Neural progenitor cell (in vitro differentiated cells): ENCODE measurements at places on chromosomes 3 and 15.
A peak's percentile ranks its signal among the peaks of the same experiment; 100 is the strongest.

DNA sequence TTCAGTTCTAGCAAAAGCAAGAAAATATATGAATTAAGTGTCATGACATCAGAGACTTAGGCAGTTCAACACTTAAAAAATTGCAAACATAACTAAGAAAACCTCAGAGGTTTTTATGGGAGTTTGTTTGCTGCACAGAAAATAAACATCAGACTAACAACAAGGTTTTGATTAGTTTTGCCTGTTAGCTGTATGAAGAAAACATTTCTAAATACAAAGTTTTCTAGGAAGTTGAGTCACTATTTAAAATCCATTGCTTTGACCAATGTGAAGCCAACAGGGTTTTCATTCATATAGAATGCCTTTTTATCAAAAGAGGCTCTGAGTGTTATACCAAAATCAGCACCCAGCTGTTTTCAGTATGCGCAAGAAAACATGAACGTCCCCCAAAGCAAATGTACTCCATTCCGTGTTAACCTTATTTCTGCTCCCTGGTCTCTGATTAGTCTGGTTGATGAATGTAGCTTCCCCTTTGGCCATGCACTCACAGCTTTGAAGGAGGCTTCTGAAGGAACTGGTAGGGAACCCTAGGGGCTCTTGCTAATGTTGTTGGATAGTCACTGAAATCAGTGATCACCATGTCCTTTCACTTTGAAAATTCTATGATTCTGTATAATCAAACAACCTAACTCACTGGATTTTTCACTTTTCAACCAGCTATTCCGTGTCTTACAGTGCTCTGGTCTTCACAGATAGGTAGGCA, 89.6 kb upstream of the TSEN2 start:
- no peak for DNase-seq

DNA sequence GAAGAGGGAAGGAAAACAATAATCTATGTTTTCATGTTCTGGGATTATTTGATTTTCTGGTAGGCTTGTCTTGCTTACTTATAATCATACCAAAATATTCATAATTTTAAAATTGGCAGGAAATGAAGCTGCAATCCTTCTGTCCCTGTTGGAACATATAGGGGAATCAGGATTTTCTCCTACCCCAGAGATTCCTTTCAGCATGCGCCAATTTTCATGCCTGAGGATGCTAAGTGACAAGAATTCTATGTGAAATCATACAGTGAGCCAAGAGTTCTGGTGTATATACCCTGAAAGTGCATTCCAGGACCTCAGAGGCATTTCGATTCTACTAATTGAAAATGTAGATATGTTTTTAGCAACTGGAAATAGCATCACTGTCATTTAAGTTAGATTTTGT, 9.9 kb upstream of the CADPS start:
- DNase-seq, result no peak

DNA sequence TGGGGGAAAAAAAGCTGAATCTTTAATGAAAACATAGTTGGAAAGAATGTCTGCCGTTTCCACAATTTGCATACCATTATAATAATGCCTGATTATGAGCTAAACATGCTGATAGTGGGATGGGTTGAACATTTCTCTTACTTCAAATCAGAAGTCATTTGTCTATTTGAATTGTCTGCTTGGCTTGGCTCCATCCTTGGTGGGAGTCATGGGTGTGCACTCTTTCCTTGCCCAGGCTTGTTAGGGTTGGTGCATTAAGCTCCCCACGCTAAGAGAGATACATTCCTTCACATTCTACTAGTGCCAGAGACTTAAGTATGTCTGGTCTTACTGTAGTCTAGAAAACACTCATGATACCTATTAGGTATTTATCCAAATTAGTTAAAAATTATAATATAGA, 121.4 kb upstream of the RARB start:
- DNase-seq, result no peak

DNA sequence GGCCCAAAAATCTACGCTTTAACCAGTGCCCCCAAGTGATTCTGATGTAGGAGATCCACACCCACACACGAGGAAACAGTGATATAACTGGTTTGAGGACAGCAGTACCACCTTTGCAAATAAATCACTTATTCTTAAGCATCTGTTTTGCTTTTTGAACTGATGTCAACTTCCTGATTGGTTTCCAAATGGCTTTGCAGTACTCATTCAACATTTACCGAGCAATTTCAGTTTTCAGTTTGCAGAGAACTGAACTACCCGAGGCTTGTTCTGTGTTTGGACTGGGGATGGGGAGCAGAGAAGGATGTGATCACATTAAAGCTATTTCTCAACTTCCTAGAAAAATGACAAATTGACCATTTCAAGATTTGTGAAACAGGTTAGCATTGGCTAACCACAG, 1.1 kb upstream of the GYG1 start:
- DNase-seq, result no peak

DNA sequence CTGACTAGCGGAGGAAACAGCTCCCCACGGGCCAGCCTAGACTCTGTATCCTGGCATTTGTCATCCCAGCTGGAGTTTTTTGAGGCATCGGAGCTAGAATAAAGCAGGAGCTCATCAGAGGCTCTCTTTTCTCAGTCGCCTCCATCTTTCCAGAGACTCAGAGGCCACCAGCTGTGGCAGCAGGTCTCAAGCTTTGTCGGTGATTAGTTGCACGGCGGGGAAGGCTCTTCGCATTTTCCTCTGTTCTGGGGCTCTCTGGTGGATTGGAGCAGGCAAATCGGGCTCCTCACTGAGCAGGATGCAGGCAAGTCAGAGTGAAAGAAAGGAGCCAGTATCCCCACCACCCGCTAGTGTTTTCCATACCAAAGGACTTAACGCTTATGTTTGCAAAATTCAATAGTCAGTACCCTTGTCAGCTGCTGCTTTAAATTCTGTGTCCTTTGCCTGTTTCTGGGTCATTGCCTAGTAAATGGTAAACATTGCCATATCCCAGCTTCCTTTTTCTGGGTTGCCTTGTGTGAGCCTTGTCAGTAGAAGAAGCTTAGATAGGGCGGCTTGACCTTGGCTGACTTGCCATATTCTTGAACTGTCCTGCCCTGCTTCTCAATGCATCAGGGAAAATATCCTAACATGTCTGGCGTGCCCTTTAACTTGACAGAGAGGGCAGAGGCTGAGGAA, 127.1 kb downstream of the PTPRG start:
- DNase-seq, result peak; percentile 94

DNA sequence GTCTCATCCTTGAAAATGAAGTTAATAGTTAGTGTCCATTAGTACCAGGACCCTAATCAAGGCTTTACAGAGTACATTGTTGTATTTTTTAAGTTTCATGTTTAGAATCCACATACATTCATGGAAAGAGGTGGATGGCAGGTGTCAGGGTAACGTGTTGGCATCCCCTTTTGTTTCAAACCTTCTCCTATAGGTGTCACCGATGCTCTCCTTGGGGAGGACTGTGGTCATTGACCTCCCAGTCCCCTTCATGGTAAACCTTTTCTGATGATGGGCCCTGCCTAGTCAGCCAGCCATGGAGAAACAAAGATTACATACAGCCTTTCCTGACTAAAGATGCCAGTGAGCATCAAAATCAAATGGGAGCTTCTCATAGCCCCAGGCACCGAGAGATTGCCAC, 574.8 kb downstream of the AGBL1 start:
- DNase-seq, result no peak

DNA sequence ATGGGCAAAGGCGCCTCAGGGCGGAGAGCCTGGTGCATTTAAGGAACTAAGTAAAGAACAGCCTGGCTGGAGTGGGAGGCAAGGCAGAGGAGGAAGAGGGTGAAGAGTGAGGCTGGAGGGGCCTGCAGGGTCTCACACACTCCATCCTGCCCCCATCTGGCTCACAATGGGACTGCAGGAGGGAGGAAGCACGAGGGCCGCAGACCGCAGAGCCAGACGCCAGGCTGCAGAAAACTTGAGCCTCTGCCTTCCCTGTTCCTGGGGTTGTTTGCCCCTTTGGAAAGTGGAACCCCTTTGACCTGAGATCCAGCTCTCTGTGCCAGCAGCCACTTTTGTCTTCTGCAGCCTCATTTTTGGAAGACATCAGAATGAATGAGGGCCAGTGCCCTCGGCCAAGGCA, 138.0 kb downstream of the SRGAP3 start:
- no peak for DNase-seq

GRCh38 chr3:146550743-146551510, 6.5 kb upstream of the PLSCR1 start:
- DNase-seq, result no peak

GRCh38 chr3:196499061-196499460, 4.5 kb downstream of the RNF168 start:
- no peak for DNase-seq

GRCh38 chr3:182644790-182645433, 148.4 kb upstream of the ATP11B start:
- DNase-seq, result no peak

- peak; percentile 45 for DNase-seq
Measured at GRCh38 chr15:77907824-77908751, 169.4 kb downstream of the TBC1D2B start.

DNA sequence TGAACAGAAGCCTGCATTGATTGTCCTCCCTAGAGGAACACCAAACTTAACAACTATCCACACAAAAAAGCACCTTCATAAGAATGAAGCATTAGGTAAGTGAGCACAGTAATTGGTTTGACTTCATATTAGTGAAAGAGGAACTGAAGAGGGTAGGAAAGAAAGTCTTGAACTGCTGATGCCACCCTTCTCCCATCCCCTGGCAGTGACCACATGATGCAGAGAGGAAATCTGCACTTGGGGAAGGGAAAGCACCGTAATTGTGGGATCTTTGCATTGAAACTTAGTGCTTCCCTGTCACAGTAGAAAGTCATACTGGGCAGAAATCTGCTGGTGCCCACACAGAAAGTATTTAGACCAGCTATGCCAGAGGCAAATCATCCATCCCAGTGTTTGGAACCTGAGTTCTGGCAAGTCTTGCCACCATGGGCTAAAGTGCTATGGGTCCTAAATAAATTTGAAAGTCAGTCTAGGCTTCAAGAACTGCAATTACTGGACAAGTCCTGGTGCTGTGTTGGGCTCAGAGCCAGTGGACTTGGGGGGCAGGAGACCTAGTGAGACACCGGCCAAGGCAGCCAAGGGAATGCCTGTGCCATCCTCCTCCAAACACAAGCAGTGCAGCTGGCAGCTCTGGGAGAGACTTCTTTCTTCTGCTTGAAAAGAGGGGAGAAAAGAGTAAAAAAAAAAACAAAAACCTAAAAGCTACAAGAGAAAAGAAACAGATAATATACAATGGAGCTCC, 63.6 kb downstream of the SLC15A2 start:
- no peak for DNase-seq

GRCh38 chr3:52245322-52246263, at the start of gene PPM1M:
TSS of gene PPM1M (plus strand) at chr3:52245759. CDS start at chr3:52245825, 66 bp downstream.
- peak; percentile 83 for DNase-seq

DNA sequence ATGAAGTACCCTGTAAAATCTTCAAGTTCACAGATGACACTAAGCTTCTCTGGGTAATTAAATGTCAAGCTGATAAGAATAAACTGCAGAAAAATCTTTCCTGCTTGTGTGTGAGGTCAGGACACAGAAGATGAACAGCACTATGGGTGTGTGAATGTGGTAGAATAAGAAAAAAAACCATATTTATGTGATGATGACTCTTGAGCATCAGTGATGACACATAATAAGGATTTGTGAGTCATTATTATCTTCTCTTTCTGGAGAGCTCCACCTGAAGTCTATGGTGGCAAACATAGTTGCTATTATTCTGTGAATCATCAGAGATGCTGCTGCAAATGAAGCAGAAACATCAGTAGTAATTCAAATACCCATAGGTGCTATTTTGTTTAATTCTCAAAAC, 422.4 kb downstream of the DIPK2A start:
- DNase-seq, result no peak

GRCh38 chr3:94185753-94186152, 122.9 kb downstream of the NSUN3 start:
- no peak for DNase-seq

DNA sequence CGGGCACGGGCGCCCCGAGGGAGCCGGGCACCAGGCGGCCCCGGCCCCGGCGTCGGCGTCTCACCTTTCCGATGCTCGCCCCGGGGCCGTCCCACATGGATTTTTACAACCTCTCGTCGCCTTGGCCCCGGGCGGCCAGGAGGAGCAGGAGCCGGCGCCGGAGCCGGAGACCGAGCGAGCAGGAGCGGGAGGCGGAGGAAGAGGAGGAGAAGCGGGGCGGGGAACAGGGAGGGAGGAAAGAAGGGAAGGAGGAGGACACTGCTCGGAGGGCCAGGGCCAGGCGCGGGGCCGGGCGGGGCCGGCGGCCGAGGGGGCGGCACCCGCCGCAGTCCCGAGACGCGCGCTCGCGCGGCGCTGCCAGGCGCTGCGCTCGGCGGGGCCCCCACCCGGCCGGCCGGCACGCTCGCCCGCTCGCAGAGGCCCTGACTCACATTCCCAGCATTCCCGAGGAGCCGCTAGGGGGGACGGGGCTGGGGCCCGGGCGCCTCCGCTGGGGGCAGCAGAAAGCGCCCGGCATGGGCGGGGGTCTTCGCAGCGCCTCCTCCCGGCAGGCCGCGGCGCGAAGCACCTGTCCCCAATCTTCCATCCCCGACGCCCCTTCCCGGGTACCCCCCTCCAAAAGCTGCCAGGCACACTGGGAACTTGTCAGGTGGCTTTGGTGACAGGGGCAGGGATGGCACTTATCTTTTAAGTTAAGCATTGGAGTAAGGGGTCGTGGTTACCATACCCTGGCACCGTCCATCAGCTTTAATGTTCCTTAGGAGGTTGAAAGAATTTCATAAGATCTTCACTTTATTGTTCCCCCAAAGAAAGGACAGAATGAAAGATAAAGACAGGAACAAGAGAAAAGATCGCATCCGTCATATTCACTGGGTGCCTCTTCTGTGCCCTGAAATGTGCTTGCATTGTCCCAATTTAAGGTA, at the start of gene ERC2:
Gene ERC2, minus strand, starts transcription at position 284 of the 923 bp plus-strand sequence.
- DNase-seq, result peak; percentile 97
